Left hindlimb (tissue), 1 donor: ENCODE measurements at places on chromosomes 11 and 22.

GRCh38 chr11:130732476-130732875, 183.8 kb downstream of the SNX19 start:
- DNase-seq: no peak

GRCh38 chr11:13205486-13205885, 72.1 kb upstream of the BMAL1 start:
- DNase-seq: no peak

- no peak for DNase-seq
Measured at GRCh38 chr11:129998107-129998506, 4.5 kb downstream of the PRDM10 start.

DNA sequence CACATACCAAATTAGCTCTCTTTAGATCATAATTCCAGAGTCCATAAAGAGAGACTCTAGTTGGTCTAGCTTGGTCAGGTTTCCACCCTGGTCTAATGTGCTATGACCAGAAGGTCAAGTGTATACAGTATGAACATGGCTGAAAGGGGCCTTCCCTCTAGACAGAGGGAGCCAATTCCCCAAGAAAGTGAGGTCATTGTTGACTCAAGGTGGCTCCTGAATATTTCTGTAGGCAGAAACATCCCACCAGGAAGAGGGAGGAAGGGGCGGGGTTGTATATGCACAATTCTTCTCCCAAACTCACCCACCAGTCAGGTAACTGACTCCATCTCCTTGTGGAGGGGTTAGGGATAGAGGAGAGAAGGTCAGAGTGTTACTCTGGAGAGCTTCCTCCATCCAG, 281.8 kb upstream of the PLET1 start:
- no peak for DNase-seq

DNA sequence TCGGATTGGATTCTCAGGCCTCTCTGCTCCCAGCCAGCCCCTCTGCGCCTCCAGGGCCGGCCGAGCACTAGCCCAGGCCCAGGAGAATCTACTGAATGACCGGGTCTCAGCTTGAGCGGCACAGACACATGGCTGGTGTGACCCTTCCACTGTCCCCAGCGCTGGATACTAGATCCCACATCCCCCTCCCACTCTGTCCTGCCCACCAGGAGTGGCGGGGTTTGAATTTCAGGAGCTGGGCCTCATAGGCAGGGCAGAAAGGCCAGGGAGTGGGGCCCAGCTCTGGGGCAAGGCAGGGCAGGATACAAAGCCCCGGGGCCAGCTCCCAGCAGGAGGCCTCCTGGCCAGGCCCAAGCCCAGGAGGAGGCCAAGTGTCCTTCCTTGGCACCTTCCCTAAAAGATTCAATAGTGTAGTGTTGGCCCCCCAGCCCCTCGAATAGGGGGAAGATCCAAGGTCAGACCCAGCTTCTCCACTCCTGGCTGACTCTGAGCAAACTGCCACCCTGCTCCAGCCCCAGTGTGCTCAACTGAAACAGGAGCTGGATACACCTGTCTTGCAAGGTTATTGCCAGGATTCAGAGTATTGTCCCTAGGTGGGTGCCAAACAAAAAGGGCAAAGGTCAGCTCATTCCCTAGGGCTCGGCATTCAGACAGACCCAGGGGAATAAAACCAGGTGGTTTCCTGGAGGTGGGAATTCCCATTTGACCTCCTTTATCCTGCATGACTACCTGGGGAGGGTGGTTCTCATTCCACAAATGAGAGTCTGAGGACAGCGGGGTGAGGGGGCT, 22.5 kb upstream of the TCF20 start:
- DNase-seq: no peak

- no peak for DNase-seq
Measured at GRCh38 chr22:33024626-33025025, 33.6 kb downstream of the SYN3 start.

GRCh38 chr11:45657496-45658260, 7.7 kb downstream of the CHST1 start:
- DNase-seq: no peak

DNA sequence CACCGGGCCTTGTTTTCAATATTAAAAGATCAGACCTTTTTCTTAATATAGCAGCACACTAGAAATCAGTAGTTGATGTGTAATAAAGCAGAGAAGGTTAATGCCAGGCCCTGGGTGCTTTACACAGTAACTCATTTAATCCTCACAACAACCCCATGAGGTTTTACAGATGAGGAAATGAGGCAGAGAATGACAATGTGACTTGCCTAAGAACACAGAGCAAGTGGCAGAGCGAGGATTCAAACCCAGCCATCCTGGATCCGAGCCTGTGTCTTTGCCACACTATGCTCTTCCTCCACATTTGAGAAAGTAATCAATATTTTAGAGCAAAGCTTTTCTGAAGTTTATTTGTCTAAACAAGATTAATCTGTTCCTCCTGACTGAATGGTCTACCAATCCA, 7.2 kb downstream of the JAML start:
- DNase-seq: no peak

- DNase-seq: no peak
Measured at GRCh38 chr11:122046846-122047245, 69.2 kb downstream of the BLID start.

GRCh38 chr11:39102236-39102635, 2357.2 kb downstream of the LRRC4C start:
- no peak for DNase-seq

GRCh38 chr11:55707029-55707428, 45.0 kb downstream of the OR4C6 start:
- no peak for DNase-seq

- no peak for DNase-seq
Measured at GRCh38 chr11:79942090-79942489, 501.3 kb upstream of the TENM4 start.

DNA sequence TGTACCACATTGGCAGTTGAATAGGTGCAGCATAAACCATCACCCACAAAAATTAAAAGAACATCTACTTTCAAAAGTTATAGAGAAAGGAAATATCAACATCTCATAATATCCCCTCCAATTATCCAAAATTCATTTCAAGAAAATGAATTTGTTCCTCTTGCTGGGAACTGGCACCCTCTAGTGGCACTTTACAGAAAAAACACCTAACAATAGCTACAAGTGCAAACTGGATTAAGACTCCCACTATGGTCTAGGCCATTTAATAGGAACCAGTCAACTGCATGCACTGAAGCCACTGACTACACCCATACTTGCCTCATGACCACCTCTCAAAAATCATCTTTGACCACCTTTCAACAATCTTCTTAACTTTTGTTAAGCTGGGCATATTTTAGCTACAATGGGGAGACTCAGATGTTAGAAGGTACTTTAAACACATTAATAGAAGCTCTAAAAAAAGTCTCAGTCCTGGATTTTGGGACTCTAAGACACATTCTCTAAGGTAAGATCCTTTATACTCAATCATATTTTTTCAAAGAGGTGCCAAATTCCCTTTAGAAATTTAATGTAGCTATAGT, 17.3 kb downstream of the TRAF6 start:
- DNase-seq: no peak

- DNase-seq: no peak
Measured at GRCh38 chr11:56890584-56891305, 98.0 kb upstream of the OR5AK2 start.

DNA sequence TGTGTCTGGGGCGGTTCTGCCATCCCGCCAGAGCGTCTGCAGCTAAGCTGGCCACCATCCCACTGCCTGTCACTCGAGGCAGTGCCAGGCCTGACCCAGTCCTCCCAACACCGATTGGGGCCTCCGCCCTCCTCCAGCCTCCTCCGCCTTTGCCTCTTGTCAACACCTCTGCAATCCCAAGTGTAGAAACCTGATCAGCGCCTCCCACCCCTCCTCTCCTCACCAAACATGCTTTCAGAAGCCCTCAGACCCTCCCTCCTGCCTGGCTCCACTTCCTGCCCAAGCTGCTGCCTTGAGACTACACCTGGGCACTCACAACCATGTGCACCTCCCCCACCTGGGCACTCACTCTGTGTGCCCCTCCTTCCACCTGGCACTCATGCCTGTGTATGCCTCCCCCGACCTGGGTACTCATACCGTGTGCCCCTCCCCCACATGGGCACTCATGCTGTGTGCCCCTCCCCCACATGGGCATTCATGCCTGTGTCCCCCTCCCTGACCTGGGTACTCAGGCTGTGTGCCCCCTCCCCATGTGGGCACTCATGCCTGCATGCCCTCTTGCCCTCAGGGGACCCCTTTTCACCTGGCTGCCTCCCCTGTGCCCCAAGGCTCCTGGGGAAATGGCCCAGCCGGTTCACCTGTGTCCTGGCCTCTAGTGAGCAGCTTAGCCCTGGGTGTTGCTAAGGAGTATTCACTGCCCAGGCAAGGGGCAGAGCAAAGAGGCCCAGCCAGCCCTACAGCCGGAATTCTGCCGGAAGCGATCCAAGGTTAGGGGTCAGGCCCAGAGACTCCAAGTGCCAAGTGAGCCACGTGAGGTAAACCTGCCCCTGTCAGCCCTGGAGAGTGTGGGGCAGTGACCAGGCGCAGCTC, 5.5 kb upstream of the IFITM10 start:
- DNase-seq: no peak

DNA sequence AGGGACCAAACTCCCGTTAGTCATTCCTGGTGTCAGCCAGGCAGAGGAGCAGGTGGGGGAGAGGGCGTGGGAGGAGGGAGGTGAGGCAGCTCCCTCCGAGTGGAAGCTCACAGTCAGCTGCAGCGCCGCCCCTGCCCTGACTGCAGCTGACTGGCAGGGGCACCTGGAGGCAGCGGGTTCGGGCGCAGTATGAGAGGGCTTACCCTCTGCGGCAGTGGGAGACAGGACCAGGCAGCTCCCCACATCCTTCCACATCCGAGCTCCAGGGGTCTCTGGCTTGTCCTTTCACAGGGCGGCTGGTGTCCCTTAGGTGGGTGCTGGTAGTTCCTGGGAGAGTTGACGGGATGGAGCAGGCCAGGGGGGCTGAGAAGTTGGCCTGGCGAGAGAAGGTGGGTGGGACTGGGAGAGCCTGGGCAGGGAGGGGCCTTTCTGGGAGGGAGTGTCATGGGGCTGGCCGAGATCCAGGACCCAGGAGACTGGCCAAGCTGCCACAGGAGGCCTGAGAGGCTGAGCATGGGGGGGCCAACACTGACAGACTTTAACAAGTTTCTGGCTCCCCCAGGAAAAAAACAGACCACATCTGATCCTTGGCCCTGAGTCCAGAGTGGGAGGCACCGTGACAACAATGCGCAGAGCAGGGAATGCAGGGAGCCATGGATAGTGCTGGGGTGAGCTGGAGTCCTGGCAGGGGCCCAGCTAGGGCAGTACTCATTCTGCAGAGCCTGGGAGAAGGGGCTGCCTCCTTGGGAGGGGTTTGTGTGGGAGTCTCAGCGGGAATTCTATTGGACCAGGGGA, 4.9 kb downstream of the ADORA2A start:
- DNase-seq: peak; percentile 73

- DNase-seq: no peak
Measured at GRCh38 chr22:37507731-37508130, 11.5 kb downstream of the CARD10 start.

DNA sequence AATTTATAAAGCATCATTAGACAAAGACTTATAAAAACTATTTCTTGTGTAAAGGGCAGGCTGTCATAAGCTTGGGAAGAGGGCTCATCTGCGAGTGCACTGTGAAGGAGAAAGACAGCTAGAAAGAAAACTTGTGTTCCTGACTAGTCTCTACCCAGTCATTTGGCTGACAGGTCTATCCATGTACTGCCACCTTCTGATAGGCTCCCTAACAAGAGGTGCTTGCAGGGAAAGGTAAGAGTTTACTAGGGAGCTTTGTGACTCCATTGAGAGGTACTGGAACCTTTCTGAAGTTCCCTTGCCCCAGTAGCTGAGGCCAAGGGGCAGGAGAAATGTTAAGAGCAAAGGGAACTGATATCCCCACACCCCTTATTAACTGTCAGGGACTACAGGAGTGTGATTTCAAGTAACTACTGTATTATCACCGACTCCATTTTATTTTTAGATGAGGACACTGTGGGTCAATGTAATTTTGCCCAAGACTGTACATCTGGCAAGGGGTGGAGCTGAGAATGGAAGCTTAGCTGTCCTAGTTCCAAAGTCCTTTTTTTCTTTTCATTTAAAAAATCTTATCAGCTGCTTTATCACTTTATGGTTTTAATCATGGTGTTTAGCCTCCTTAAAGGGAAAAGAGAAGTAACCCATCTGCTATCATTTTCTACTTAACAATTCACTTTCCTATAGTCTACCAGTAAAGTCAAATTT, 129.4 kb downstream of the ARHGAP20 start:
- DNase-seq: no peak

DNA sequence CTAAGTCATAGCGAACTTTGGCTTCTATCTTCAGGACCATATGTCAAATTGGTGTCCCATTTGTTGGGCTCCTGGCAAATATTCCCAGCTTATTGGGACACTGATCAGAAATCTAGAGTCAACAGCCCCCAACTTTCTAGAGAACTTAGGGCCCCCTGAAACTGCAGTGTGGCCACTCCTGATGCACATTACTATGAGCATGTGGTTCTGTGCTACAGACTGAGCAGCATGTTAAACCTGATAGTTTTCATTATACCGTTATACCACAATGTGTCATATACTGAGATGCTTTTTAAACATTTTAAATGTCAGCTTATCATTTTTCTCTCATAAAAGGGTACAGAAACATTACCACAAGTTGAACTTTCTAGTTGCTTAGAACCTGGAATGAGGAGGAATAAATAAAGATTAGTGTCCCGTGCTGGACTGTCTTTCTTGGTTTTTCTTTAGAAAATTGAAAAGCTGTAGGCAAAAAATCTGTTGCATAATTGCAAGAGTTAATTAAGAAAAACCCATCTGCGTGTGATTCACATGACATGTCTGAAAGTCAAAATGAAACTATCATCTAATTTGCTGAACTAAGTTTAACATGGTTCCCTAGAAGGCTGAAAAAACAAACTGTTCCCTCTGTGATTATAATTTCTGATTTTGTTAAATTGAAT, 16.4 kb upstream of the CTSC start:
- DNase-seq: no peak

DNA sequence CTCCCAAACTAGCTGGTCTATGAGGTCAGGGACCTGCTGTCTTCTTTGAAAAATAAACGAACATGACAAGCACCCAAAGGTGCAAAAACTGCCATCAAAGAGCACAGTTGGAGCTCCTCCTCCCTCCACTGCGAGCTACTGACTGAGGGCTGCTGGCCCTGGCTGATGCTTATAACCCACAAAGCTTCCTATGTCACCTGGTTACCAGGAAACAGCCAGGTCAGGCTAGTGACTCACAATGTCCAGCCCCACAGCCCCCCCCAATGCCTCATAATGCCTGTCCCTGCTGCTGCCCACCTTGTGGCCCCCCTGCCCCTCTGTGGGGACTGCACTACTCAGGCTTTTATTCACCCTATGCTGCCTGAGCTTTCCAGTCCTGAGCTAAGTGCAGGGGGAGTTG, at the start of gene DRICH1:
DRICH1 (minus strand) TSS at position 144 of the 400 bp plus-strand sequence. CDS start 298 bp downstream, outside the sequence.
- DNase-seq: no peak

GRCh38 chr11:8873741-8874405, 37.1 kb upstream of the AKIP1 start:
- no peak for DNase-seq

- DNase-seq: no peak
Measured at GRCh38 chr22:32200752-32201151, 4.1 kb downstream of the RFPL2 start.
